ENCODE measurements at places on chromosomes 13 and 19.

GRCh38 chr13:48533961-48534600 is 1.2 kb upstream of the RCBTB2 start:
- no peak overlapping the region for H3K4me3 ChIP-seq
- H3K27ac ChIP-seq: no peak overlapping the region
- peaks cover 5% of the 10 kb centered on the region for H3K4me1 ChIP-seq

DNA sequence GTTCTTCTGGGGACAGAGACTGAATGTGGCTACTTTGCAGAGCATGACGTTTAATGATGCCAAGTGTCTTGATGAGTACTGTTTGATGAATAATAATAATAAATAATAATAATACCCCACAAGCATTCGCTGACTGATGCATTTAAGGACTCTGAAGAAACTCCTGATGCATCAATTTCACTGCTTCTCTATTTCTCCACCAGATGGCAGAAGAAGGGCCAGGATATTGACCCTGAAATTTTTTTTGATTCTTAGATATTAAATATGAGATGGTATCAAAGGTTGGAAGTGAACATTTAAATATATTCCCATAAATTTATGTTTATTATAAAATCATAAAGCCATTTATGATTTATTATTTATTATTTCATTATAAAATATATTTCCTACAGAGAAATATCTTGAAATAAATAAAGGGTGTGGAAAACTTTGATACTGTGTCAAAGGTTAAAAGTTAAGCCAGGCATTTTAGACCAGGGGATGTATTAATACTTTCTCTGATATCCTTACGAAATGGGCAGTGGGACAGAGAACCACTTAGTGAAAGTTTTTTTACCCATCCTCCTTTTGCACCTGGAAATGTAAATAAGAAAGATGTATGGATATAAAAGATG is 170.9 kb downstream of the LACC1 start:
- H3K27ac ChIP-seq: no peak overlapping the region
- no peaks in the 10 kb centered on the region for H3K36me3 ChIP-seq
- no peaks in the 10 kb centered on the region for H3K27me3 ChIP-seq
- DNase-seq: peak; percentile 32
- H3K4me1 ChIP-seq: no peaks in the 10 kb centered on the region

GRCh38 chr19:6228551-6229215 is 51.1 kb downstream of the MLLT1 start:
- H3K27me3 ChIP-seq: no peaks in the 10 kb centered on the region
- no peak overlapping the region for H3K27ac ChIP-seq
- no peak for DNase-seq
- H3K4me3 ChIP-seq: no peak overlapping the region
- peaks cover 2% of the 10 kb centered on the region for H3K36me3 ChIP-seq

- H3K27me3 ChIP-seq: no peaks in the 10 kb centered on the region
- no peaks in the 10 kb centered on the region for H3K36me3 ChIP-seq
- H3K4me1 ChIP-seq: peaks cover 33% of the 10 kb centered on the region
- H3K27ac ChIP-seq: peak within 1 kb of the TSS; percentile 83
- peak within 1 kb of the TSS; percentile 60 for H3K4me3 ChIP-seq
Measured at GRCh38 chr19:750640-751423, at the start of gene MISP. Gene MISP (plus strand): TSS chr19:751112. CDS start chr19:756947, 5,835 bp downstream.

DNA sequence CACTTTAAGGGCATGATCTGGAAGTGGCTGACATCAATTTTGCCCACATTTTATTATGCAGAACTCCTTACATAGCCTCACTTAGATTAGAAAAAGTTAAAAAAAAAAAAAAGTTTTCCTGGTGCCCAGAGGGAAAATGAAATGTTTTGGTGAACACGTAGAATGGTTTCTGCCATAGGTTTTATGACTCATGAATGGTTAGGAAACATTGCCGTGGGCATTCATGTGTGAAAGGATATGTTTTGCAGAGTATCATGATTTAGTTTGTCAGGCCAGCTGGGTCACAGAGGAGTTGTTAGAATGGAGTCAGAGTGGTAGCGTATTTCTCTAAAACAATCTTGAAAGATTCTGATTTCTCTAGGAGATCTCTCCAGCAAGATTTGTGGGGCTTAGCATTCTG is 133.8 kb downstream of the MRPL57 start:
- no peaks in the 10 kb centered on the region for H3K36me3 ChIP-seq
- H3K27ac ChIP-seq: no peak overlapping the region
- no peak for DNase-seq
- H3K27me3 ChIP-seq: no peaks in the 10 kb centered on the region
